Fibroblast of lung (primary cell): ENCODE measurements at places on chromosomes 5 and 9.

DNA sequence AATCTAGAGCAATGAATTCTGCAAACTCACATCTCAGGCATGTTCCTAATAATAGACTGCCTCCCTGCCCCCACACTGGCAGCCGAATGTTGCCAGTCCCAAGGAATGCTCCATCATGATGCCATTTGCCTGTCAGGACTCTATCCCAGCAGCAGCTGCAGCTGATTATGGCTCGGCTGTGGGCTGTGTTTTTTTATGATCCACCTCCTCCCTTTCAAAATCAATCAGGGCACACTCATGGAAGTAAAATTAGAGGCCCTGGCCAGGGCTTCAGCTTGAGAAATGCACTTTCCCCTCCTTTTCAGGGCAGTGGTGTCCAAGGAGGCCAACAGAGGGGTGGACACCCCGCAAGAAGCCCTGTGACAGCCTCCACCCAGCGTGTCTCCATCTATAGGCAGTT is 176.7 kb upstream of the S1PR3 start:
- DNase-seq = peak; percentile 88

DNA sequence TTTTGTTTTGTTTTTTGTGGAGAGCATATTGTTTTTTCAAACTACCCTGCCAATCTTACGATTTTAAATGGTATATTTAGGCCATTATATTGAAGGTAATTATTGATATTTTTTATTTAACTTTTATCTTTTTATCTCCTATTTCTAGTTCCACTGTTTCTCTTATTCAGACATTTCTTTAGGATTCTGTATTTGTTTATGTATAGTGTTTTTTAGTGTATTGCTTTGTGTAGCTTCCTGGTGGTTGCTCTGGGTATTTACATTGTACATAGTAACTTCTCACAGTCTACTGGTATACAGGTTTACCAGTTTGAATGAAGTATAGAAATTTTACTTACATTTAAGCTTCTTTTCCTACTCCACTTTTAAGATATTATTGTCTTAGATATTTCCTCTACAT is 63.2 kb downstream of the ERCC6L2 start:
- DNase-seq = no peak

DNA sequence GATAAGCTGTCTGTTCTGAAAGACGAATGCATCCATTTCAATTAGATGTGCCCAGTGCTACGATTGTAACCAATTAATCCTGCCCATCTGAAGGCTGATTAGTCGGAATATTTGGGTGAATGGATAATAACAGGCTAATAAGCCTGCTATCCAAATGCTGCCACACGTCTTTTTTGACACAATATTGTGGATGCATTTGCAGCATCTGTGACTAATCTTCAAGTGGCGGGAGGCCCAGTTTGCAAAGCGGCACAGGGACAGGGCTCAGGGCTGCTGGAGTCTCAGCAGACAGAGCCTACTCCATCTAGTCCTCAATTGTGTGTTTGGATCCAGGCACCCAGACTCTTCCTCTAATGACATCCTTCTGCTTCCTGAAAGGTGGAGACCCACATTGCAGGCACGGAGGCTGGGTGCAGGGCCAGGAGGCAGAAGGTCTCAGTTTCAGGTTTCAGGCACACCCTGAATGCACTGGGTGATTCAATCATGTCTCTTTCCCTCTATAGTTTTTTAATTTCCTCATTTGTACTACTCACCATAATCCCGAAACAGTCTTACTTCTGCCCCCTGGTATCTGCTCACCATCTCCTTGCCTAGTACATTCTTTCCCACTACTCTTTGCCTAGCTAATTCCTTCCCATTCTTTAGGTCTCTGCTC is 169.6 kb downstream of the ASTN2 start:
- DNase-seq = no peak

- DNase-seq = no peak
These were observed 189.2 kb downstream of the MAN2A1 start for GRCh38 chr5:109878887-109879286.

- DNase-seq = no peak
These were observed 589.7 kb downstream of the ANXA1 start for GRCh38 chr9:73741316-73741715.

DNA sequence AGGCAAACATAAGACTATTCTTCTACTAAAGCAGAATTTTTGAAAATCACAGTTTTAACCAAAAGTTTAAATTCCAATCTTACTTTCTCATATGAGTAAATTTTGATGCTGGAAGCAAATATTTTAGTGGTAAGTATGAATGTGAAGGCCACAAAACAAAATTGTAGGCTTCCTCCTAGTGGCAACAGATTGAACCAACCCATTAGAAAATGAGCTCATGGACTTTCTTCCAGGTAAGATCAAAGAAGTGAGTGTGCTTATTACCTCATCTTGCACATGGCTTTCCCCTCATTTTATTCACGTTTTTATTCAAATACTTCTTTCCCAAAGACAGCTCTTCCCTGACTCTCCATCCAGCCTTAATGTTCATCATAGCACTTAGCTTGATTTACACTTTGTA is 16.5 kb upstream of the RLN2 start:
- no peak for DNase-seq

DNA sequence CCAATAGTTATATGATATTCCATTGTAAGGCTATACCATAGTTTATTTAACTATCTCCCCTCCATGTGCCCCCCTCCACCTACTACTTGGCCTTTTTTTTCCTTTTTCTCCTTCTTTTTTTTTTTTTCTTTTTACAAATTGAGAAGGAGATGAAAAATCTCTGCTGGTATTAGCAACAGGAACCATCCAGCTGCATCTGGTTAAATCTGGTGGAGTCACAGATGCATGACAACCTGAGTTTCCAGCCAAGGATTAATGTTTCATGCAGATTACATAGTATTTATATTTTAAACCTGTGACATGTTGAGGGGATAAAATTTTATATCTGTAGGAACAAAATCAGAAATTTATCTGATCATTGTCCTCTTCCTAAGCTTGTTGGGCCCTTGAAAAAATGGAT is 128.5 kb upstream of the IQGAP2 start:
- no peak for DNase-seq
